CMK (cell line): ENCODE measurements at places on chromosomes 4 and X.

- no peak for DNase-seq
These were observed 481.0 kb downstream of the SPRY1 start for GRCh38 chr4:123877551-123877950.

DNA sequence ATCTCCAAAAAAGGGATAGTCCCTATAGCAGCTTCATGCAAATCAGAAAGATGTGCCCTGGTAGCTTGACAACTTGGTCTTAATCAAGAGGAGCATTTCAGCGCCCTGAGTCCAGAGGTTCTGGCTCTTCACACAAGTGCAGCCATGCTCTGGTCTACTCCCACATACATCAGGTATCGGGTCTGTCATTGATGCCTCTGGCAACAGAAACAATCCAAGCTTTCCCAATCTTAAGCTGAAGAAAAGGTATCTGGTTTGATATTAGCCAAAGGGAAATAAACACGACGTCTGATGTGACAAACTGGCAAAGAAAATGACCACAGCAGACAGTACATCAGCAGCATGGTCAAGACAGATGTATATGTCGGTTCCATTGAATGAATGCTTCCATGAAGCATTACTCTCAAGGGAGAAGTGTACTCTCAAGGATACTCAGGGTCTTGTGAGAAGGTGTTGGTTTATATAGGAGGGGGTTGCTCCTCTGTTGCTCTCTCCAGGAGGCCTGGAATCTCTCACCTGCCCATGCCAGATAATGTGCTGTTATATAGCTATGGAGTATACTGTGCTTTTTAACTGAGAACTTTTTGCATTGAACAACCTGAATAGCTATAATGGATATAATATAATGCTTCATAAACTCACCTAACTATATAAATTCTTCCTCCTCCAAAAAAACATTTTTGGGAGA is 879.6 kb upstream of the PCDH10 start:
- DNase-seq = no peak

DNA sequence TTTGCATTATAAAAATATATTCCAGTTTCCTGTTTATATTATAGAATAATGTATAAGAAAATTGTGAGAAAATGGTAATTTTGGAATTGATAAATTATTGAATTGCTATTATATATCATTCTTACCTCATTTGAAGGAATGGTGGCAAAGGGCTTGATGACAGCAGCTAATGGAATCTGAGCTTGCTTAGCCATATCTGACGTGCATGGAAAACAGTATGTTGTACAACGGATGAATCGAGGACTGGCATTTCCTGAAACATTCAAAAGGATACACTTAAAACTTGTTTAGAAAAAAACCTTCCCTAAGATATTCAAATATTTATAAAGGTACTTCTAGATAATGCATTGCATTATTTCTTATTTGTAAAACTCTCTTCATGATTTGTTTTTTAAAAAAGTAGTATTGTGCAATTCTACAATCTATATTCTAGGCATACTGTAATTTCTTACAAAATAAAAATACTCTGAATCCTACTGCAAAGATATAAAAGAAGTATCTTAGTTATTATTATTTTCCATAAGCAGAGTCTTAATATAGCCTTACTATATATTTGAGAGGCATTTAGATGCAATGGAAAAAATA is 38.3 kb downstream of the SEC24D start:
- no peak for DNase-seq

- DNase-seq = no peak
These were observed 46.0 kb downstream of the LNX1 start for GRCh38 chr4:53545273-53545672.

- DNase-seq = no peak
These were observed 34.2 kb upstream of the C1GALT1C1 start for GRCh38 chrX:120664081-120664480.

DNA sequence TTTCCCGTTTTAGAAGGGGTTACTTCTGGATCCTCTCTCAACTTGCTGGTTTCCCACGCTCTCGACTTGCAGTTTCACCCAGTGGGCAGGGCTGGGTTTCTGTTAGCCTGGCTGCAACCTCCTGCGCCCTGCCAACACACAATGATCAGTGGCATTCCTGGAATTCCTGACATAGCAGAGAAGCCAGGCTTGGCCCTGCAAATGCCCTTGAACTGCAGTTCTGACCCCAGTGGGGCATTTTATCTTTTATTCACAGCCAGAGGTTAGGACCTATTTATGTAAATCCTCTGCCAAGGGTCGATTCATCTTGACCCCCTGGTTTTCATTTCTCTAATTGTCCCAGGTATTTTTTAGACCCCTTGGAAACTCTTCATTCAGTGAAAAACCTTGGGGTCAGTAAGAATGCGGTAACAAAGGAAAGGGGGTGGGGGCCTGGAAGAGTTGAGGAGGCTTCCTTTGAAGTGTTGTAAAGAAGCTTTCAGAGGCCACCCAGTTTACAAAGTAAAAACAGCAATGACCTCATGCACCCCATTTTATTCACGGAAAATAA is 217.6 kb downstream of the ZNF674 start:
- DNase-seq = no peak

DNA sequence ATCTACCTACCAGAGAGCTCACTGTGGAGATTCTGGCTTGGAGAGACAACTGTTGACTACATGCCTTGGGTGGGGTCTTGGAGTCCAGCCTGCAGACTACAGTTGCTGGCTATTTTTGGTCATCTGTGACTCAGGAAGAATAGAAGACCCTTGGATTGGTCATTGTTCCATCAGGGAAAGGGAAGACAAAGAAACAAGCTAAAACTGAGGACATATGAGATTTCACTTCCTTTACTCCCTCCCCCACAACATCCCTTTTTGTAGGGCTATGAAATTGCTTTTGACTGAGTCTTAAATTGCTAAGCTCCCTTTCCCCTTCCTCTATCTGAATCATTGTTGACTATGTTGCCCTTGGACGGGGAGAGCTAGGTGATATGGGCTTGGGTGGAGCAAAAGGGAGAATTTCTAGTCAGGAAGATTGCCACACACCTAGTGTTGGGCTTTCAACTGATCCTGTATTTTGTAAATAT is 11.7 kb downstream of the MSN start:
- no peak for DNase-seq

DNA sequence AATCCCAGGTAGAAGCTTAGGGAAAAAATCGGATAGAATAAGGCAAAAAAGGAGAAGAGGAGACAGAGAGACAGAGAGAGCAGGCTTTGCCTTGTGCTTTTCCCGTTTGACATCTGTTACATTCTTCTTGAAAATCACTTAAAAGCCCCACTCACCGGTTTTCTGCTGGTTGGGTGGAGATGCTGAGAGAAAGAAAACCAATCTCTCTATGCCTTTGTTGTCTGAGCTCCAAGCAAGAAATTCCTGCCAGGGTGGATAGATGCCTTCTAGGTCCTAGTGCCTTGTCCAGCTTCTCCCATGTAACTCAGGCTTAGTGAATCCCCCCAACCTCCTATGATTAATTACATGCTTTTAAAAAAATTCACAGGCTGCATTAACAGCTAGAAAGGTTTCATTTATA is at the start of gene DCX:
Gene DCX (minus strand): TSS at position 210 of the 400 bp plus-strand sequence. CDS start 1,794 bp downstream, outside the sequence.
- DNase-seq = no peak

DNA sequence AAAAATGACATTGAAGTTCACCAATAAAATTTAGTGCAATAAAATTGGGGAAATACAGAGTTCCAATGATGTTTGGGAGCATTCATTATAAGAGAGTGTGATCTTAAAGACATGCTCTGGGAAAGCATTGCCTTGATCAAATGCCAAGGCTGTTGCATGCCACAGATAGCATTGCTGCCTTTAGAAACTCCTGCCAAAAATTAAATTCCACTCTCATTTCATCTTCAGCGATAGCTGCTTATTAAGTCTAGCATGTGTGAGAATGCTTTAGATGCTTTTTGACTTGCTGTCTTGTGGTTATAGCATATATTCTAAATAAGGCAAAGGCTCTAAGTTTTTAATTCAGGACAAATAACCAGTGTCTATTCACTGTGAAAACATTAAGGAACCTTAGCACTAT is 49.3 kb downstream of the NPNT start:
- DNase-seq = no peak

DNA sequence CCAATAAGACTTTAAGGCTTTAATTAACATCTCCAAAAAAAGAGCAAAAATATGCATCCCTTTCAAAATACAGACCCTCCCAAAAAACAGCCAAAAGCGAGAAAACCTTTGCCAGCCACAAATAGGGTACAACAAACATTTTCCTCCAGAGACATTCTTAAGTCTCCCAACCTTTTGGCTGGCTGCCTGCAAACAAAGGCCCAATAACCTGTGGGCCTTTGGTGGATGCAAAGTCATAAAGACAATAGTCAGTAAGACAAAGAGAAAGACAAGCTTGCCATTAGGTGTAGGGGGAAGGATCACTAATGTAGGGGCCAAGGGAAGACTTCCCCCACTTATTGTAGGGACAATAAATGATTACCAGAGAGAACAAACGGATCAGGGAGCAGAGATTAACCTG is 215.5 kb upstream of the ZFP42 start:
- no peak for DNase-seq

- DNase-seq = no peak
These were observed 391.0 kb downstream of the RAB28 start for GRCh38 chr4:13093170-13093569.
